ENCODE measurements at places on chromosomes 5 and 9.

GRCh38 chr5:144405991-144406390, 235.3 kb downstream of the KCTD16 start:
- DNase-seq, result no peak

- DNase-seq, result no peak
Measured at GRCh38 chr9:80794197-80794596, 895.1 kb downstream of the TLE1 start.

GRCh38 chr9:74887041-74887980, at the start of gene TRPM6:
TRPM6 (minus strand) TSS chr9:74887921; CDS start chr9:74887856, 65 bp downstream.
- peak; percentile 77 for DNase-seq

GRCh38 chr5:80713631-80714030, 58.8 kb upstream of the DHFR start:
- no peak for DNase-seq

- DNase-seq, result no peak
Measured at GRCh38 chr9:117191504-117192261, 223.2 kb downstream of the ASTN2 start.

GRCh38 chr9:38228331-38229103, 159.5 kb upstream of the SHB start:
- peak; percentile 42 for DNase-seq

DNA sequence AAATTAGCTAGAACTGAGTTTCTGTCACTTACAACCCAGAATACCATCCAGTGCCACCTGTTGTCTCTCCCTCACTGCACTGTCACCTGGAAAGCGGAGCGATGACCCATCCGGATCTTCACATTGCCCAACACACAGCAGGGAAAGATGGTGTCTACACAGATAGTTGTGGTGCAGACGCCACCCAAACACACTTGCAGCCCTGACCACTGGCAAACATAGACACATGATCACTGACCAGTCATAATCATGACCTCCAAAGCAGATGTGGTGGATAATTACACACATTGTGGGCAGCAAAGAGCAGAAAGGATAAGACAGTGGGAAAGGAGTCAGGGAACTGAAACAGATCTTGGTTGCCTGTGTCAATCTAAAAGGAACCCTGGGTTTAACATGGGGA, 64.7 kb downstream of the GABBR2 start:
- DNase-seq, result no peak

- DNase-seq, result peak; percentile 93
Measured at GRCh38 chr5:56279979-56280378, 46.8 kb upstream of the ANKRD55 start.

DNA sequence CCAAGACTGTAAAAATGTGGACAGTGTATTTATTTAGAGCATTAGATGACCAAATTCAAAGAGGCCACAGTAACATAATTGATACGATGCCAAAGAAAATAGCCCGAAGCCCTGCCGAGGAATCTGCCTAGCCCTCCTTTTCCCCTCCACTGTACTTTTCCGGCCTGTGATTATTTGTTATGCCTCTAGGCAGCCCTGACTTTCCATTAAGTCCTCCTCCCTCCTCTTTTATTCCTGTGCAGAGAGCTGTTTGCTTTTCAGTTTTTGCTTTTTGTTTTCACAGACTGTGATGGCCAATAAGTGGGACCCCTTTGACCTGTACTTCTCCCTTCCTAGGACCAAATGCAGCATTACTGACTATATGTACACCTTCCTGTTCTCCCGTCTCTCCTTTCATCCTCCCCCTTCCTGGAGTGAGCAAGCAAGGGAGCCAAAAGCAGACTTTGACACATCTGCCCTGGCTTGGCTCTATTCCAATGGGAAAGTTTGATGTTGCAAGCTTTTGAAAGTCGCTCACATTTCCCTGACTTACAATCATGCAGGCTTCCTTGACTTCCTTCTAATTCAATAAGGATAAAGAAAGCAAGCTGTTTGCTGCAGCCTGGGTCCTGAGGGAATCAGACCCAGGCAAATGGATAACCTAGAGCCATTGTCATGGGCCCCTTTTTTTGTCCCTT, 76.1 kb downstream of the NREP start:
- DNase-seq, result peak; percentile 96

DNA sequence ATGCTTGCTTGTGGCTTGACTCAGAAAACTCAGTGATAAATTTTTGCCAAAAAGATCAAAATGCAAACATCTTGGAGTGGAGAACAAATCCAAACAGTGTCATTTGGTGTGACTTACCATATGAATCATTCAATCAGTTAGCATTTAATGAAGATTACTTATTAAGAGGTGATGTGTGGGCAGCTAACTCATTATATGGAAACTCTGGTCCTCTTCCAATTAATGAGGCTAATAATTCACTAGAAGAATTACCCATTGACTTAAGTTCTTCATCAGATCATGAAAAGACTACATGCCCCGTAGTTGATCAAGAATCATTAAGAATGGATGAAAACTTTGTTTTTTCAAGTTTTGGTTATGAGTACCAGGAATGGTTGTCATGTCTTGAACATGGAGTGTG, 141.8 kb downstream of the UNC13B start:
- DNase-seq, result no peak

DNA sequence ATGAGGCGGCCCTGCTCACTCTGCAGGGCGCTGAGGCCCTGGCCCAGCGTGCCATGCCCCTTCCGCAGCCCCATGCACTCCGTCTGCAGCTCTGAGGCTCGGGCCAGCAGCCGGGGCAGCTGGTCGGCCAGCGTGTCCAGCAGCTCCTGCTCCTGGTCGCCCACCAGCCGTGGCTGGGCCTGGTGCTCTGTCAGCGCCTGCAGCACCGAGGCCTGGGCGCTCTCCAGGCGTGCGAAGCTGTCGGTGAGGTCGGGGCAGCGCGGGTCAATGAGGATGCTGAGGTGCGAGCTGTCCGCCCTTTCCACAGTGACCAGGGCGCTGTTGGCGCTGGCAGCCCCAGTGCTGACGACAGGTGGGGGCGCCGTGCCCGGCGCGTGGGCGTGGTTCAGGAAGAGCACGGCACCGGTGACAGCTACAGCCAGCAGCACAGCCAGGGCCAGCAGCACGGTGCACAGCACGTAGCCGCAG, 9.4 kb downstream of the FIBCD1 start:
- DNase-seq, result no peak

GRCh38 chr9:87035879-87036278, 88.6 kb upstream of the GAS1 start:
- peak; percentile 17 for DNase-seq

GRCh38 chr9:122099271-122099869, 6.3 kb upstream of the TTLL11 start:
- peak; percentile 76 for DNase-seq

DNA sequence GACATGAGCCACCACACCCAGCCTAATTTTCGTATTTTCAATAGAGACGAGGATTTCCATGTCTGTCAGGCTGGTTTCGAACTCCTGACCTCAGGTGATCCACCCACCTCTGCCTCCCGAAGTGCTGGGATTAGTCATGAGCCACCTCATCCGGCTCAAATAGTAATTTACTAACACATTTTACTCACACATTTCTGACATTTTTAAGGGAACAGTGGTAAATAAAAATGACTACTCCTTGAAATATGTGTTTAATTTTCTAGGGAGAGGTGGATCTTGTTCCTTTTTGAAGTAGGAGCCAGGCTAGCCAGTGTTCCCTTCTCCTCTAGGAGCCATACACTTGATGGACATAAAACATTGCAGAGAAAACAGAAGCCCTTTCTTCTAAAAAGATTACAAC, 55.2 kb upstream of the ERBIN start:
- DNase-seq, result peak; percentile 92

DNA sequence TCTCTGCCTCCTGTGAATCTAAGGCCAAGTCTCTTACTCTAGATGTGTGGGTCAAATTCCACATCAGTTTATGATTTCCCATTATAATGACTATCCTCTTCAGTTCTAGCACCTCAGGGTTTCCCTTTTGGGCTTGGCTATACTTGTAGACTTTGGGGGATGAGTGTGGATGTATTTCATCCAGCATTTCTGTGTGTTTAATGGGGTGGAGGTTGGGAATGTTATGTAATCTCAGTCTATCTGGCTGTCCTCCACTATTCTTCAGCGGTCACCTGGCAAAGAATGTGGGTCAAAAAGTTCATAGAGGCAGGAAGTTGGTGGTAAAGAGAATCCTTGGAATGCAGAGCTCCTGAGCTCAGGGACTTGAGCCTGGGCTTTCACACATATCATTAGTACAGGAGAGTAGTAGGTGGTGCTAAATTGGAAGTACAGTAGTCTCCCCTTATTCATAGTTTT, 64.9 kb downstream of the CFAP95 start:
- DNase-seq, result peak; percentile 97
